ENCODE measurements at places on chromosomes 2 and 18.

GRCh38 chr18:22032392-22032961 is 136.9 kb upstream of the GATA6 start:
- DNase-seq, result no peak

DNA sequence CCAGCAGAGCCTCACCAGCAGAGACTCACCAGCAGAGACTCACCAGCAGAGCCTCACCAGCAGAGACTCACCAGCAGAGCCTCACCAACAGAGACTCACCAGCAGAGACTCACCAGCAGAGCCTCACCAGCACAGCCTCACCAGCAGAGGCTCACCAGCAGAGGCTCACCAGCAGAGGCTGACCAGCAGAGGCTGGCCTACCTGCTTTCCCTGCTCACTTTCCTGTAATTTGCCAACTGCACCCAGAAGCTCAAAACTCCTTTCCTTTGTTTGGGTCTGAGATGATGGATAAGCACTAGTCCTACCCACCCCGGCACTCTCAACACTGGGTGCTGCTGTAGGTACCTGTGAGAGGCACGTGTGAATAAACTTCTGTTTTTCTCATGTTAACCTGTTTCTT is 36.4 kb upstream of the PXDN start:
- DNase-seq, result no peak

- no peak for DNase-seq
Measured at GRCh38 chr18:67621906-67622305, 105.4 kb upstream of the DSEL start.

DNA sequence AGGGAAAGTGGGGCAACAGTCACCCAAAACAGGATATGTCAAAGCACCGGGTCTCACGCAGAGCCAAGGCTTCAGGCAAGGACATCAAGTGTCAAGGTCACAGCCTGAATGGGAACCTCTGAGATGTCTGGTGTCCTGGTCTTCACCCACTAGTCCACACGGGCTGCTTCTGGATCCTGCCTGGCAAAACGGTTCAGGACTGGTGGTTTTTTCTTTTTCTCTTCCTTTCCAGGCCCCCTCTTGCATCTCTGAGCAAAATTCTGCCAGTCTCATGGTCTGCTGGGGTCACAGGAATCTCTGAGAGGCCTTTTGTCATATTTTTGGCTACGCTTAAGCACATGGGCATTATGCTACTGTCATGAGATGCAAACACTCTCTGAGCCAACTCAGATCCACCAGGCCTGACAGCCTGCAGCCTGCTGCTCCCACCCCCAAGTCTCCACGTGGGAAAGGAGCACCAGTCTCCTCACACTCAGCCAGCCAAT is 518.2 kb upstream of the ZEB2 start:
- no peak for DNase-seq

GRCh38 chr2:26018184-26019055 is 15.5 kb upstream of the RAB10 start:
- peak; percentile 75 for DNase-seq

DNA sequence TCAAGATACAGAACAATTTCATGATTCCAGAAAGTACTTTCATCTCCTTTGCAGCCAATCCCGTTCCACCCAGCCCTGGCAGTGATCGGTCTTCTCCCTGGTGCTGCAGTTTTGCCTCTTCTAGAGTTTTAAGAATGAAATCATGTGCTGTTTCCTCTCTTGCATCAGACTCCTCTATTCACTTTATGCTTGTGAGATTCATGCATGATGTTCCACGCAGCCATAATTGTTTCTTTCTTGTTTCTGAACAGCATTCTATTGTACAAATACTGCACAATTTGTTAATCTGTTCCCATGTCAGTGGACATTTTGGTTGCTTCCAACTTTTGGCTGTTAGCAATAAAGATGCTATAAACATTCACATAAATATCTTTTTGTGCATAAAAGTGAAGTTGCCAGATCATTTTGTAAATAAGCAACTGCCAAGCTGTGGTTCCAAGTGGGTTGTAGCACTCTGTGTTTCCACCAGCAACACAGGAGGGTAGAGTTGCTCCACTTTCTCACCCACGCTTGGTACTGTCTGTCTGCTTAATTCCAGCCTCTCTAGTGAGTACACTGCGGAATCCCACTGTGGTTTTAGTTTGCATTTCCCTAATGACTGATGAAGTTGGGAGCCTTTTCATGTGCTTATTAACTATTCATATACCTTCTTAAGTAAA is 104.5 kb downstream of the TWIST2 start:
- no peak for DNase-seq

GRCh38 chr18:25827228-25827627 is 263.2 kb downstream of the SS18 start:
- DNase-seq, result no peak

DNA sequence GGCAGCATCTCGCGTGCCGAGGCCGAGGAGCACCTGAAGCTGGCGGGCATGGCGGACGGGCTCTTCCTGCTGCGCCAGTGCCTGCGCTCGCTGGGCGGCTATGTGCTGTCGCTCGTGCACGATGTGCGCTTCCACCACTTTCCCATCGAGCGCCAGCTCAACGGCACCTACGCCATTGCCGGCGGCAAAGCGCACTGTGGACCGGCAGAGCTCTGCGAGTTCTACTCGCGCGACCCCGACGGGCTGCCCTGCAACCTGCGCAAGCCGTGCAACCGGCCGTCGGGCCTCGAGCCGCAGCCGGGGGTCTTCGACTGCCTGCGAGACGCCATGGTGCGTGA is 10.7 kb downstream of the ZAP70 start:
- DNase-seq, result no peak

DNA sequence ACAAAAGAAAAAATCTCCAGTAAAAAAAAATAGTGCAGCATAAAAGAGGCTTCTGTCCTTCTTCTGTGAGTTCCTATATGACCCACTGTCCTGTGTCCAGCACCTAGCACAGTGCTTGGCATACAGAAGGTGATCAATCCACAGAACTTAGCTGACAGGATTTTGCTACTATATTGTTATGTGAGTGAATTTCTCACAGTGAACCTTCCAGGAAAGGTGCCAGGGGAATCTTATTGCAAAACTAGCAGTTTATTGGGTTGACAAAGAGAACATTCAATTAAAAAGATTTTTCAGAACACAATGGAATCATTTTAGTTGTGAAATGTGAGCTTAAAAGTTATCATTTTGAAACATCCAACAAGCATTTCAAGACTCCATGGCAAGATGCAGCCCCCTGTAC is 12.4 kb upstream of the TRIB2 start:
- DNase-seq, result no peak

DNA sequence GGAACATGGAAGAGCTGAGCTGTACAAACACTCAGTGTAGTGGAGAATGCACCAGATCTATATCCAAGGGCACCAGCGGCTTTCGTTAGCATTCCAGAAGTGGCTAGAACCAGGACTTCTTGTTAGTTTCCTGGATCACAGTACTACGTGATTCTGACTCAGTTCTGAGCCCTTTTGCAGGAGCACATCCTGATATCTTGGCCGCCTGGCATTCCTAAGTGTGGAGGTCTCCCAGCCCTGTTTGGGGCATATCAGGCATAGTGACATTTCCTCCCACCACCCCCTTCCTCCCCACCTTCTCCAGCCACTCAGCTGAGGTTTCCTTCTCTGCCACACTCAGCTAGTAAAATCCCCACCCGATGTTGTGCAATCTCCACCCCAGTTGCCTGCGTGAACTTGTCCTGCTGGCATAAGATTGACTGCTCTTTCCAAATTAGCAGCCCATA is 63.4 kb downstream of the BMP10 start:
- no peak for DNase-seq

DNA sequence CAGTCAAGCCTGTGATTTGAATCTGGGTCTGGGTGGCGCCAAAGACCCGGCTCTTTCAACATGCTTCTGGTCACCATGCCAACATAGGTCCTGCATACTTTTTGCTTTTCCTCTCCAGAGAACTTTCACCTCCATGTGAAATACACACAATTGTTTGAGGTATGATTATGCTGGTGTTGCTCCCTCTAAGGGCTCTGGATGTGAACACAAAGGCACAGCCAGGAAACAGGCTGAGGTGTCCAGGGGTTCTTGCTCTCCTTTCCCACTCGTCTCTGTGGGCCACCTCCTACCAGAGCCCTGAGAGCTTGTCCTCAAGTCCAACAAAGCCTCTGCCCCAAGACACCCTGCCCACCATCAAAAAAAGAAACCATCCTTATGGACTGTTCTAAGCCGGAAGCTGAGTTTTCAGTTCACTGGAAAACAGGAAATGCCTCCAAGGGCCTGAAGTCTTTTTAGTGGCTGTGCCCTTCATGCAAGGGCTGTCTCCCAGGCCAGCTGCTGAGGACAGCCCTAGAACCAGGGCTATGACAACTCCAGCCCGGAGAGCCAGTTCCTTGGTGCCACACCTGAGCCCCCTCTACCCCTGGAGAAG is 100.2 kb upstream of the EPAS1 start:
- DNase-seq, result no peak

DNA sequence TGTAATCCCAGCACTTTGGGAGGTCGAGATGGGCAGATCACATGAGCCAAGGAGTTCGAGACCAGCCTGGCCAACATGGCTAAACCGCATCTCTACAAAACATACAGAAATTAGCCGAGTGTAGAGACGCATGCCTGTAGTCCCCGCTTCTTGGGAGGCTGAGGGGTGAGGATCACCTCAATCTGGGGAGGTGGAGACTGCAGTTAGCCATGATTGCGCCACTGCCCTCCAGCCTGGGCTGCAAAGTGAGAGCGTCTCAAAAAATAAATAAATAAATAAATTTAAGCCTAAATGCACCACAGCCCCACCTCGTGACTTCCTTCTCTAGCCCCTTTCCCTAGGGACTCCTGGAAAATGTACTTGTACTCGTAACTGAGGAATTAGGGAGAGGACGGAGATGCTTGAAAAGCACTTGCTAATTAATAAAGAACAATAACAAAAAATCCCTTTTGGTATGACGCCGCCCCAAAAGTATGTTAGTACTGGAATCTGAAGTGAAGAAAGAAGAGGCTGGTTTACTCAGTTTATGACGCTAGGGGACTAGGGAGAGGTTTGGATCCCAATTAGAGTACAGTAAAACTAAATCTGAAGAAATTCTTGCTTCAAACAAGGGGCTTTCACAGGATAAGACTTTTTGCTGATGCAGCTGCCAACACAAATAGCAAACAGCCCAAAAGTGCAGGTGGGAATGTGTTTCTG is 887 bp upstream of the ZNF396 start:
- DNase-seq, result no peak

- DNase-seq, result no peak
Measured at GRCh38 chr2:47075361-47076125, 79.6 kb downstream of the STPG4 start.

DNA sequence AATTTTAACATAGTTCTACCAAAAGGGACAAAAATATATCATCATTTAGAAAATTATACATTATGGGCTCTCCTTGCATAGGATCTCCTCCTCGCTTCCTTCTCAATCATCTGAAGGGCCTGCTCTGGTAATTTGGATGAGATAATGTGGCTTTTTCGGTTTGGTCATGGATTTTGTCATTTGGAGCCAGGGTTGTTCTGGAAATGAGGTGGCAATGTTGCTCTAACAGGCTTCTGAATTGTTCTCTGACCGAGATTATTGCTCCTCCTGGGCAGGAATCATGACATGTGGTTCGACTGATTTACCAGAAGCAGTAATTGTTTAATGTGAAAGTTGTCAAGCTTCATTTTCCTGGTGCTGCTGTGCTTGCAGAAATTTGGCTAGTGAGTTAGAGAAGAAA is 194.7 kb upstream of the ERBB4 start:
- no peak for DNase-seq

DNA sequence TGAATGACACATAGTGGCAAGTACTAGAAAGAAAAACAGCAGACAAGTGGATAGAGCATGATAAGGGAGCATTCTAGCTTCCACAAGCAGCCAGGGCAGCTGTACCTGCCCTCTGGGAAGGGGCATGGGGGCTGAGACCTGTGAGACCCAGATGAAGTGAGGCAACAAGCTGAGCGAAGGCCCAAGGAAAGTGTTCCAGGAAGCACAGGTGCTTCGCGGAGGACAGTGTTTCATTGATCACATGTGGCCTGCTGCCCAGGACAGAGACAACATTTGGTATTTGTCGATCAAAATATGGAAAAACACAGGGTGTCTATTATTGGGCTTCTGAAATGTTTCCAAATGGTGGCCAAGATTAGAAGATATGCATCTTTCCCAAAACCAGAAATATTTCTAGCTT is 149.1 kb downstream of the ZNF516 start:
- no peak for DNase-seq

- no peak for DNase-seq
Measured at GRCh38 chr2:13019781-13020180, 303.0 kb downstream of the TRIB2 start.

GRCh38 chr18:71443706-71444480 is 1100.2 kb downstream of the CBLN2 start:
- DNase-seq, result no peak

DNA sequence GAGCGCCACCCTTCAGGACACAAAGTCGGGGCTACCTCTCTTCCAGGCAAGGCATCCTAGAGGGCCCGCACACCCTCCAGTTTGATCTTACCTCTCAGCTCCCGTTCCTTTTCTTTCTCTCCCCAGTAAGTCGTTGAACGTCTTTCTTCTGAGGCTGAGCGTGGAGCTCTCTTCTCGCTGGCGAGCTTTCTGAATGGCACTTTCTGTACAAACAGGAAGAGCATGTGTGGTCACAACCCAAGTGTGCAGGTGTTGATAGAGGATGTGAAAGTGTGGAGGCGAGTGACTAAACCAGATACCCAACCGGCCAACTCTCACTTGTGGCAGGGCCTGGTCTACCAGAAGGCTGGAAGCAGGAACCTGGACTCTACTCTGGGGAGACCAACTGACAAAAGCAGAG is at the start of gene AFF3:
Gene AFF3 (minus strand): TSS at position 198 of the 400 bp plus-strand sequence. CDS start 38,136 bp downstream, outside the sequence.
- no peak for DNase-seq

- no peak for DNase-seq
Measured at GRCh38 chr2:104733226-104733943, 120.5 kb upstream of the POU3F3 start.

GRCh38 chr2:641872-642815 is 35.1 kb downstream of the TMEM18 start:
- no peak for DNase-seq

DNA sequence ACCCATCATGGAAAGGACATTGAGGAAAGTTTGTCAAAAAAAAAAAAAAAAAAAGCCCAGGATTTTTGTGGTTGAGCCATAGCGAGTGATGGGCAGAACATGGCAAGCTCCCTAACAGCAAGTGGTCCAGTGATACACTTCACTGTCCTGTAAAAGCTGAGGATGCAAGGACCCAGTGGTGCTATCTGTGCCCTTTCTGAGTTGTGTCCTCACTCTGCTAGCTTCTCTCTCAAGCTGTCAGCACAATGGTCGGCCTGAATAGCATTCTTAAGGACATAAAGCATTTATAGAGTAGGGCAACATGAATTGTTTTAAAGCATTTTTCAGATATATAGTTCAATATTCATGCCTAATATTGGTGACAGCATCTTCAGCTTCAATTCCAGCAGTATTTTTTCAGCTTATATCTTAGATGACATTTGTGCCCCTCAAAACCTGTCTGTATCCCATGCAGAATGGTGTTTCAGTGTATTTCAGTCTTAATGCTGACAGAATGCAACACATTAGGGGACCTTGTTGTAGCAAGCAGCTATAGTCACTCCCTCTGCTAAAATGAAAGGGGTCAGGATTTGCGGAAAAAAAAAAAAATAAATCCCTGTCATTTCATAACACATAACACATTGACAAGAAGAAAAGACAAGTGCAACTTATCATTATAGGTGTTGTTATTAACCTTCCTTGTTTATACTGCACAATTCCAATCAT is 496.7 kb downstream of the THSD7B start:
- DNase-seq, result no peak
